ENCODE measurements at places on chromosomes 1 and 21. TPM values are rescaled to one million over a fixed set of nuclear protein-coding genes. Genes with fewer than 3 reads are reported as not detected.
A peak's percentile ranks its signal among the peaks of the same experiment; 100 is the strongest.

The ZMYND12 gene
- 2.2 TPM for polyA plus RNA-seq

The DNASE2B gene
- not detected for polyA plus RNA-seq

The SH3D21 gene
- polyA plus RNA-seq, result 18.4 TPM

The GBP3 gene
- polyA plus RNA-seq, result 9.3 TPM

The ACTN2 gene
- 59.6 TPM for polyA plus RNA-seq

The S100B gene
- polyA plus RNA-seq, result 3.8 TPM

The KCNJ9 gene
- polyA plus RNA-seq, result 0.06 TPM

The BCAN gene
- polyA plus RNA-seq, result 0.40 TPM

The RABGGTB gene
- 84.8 TPM for polyA plus RNA-seq

The THRAP3 gene
- 154 TPM for polyA plus RNA-seq

The LRIG2 gene
- 19.6 TPM for polyA plus RNA-seq

The MEX3A gene
- polyA plus RNA-seq, result 47.0 TPM

The CD84 gene
- polyA plus RNA-seq, result 2.3 TPM

DNA sequence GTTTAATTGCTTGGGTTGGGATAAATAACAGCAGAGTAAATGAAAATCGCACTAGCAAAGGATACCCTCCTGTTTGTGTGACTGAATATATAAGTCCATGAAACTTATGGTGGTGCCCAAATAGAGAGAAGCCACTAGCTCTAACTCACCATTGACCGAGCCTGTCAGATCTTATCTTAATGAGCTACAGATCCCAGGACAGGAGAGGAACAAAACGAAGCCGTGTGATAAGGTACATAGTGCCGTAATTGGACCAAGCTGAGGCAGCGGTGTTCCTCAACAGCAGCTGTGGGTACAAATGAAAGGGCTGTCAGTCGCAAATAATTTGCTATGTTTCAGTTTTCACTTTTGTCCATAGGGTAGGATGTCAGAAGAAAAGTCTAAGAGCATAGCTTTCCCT is 276.1 kb downstream of the PTBP2 start:
- no peak for DNase-seq

- no peak for DNase-seq
Measured at GRCh38 chr1:19009882-19010321, 53.4 kb upstream of the IFFO2 start.

DNA sequence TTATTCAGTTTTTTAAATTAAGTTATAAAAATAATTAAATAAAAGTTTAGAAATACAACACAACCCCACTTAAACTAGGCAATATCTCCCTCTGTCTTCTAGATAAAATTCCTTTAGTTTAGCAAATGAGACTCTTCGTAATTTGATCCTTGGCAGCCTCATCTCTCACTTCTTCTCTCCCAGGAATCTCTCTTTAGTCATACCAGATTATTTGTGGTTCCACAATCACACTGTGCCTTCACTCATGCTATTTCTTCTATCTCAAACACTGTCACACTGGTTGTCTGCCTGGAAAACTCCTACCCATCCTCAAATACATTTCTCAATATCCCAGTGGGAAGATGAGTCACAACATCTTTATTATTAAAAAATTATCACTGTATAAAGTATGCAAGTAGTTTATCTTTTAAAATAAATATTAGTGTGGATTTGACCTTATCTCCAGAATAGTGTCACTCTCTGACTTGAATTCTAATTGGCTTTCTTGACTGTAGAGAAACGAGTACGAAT is 195.5 kb downstream of the KCNH1 start:
- DNase-seq, result no peak

GRCh38 chr21:46423546-46424038 is 35.1 kb upstream of the DIP2A start:
- no peak for DNase-seq

GRCh38 chr21:27808923-27809322 is 842.0 kb upstream of the ADAMTS5 start:
- DNase-seq, result no peak

- DNase-seq, result no peak
Measured at GRCh38 chr1:100928128-100928527, 32.2 kb downstream of the SLC30A7 start.

- DNase-seq, result no peak
Measured at GRCh38 chr21:39150877-39151276, 32.4 kb downstream of the PSMG1 start.

GRCh38 chr1:40014253-40014706 is 26.2 kb upstream of the CAP1 start:
- no peak for DNase-seq

DNA sequence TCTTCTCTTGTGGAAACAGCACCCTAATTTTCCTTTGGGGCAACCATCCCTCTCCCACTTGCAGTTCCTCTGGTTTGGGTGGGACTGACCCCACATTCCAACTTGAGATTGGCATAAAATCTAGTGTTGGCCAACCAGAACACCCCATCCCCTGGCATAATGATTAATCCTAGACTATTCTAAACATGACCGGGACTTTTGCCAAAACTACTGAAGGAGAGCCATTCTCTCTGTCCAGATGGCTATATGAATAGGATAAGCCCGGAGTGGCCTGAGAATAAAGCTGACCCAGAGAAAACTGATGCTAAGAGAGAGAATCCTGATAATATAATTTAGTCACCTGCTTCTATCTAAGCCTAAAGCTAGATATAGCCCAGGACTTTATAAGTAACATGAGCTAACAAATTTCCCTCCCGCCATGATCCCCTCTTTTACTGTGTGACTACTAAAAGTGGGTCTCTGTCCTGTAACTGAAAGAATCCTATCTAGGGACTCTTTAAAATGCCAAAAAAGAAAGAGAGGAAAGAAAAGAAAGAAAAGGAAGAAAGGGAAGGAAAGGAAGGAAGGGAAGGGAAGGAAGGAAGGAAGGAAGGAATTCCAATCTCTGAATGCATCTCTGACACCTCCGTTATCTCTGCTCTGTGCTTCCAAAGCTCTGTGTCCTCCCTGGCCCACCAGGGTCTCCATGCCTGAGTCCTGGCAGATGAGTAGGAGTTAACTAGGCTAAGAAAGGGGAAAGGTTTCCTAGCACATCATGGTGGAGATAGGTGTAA is 28.0 kb upstream of the NRDC start:
- no peak for DNase-seq

- no peak for DNase-seq
Measured at GRCh38 chr1:103516693-103517092, 8.8 kb upstream of the RNPC3 start.

GRCh38 chr1:198606020-198606438 is 32.8 kb upstream of the PTPRC start:
- no peak for DNase-seq

GRCh38 chr1:172292840-172293239 is 127.6 kb upstream of the C1orf105 start:
- DNase-seq, result no peak

- no peak for DNase-seq
Measured at GRCh38 chr1:240254778-240255291, 163.2 kb downstream of the FMN2 start.

- no peak for DNase-seq
Measured at GRCh38 chr1:18852501-18852900, 7.0 kb downstream of the TAS1R2 start.

- no peak for DNase-seq
Measured at GRCh38 chr1:106875622-106876021, 180.9 kb upstream of the PRMT6 start.

DNA sequence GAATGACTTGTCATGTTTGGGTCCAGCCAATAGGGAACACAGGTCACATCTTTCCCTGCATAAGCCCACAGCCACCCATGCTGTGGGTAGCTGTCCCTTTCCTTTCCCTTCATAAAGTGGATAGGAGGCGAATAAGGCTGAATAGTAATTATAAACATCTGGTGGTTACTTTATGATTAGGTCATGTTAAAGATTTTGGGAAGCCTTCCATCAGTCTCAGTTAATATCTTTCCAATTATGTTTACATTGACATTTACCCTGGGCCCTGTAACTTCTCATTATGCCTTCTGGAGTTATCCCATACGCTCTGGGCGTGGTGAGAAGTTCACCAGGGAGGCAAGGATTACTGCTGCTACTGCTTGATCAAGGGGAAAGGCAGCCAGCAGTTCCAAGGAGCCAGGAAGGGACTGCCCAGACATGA is 197.2 kb downstream of the HLX start:
- peak; percentile 84 for DNase-seq

DNA sequence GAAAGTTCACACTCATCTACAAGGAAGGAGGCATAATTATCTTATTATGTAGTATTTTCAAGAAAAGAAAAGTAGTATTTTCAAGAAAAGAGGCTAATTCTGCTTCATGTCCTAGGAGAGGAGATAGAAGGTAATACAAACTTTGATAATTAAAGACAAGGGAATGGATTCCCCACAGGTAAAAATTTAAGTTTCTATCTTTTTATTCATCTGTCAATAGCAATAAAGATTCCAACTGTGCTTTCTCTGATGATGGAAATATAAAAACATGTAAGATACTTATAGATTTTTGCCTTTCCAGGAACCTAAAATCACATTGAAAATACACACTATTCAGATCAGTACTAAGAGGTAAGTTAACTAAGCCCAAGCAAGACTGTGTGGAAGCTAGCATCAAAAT is at the start of gene OR2M2:
Gene OR2M2, plus strand, starts transcription at position 301 of the 400 bp plus-strand sequence. CDS start 5,165 bp downstream, outside the sequence.
- DNase-seq, result no peak

DNA sequence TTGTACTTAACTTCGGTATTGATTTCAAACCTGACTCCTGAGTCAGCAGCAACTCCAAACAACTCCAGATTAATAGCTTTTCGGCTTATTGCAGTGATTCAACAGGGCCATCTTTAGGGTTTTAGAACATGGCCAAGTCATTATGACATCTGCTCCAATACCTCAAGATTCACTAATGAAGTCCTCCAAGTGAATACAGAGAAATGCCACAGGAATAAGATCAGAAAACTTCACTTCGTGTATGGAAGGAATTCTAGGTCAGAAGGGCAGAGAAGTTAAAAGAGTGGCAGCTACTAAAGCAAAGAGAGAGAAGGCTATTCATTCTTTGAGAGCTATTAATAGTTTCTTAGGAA is 7.6 kb upstream of the C1orf116 start:
- no peak for DNase-seq

- no peak for DNase-seq
Measured at GRCh38 chr1:109508001-109508872, 1.3 kb downstream of the AMIGO1 start.

DNA sequence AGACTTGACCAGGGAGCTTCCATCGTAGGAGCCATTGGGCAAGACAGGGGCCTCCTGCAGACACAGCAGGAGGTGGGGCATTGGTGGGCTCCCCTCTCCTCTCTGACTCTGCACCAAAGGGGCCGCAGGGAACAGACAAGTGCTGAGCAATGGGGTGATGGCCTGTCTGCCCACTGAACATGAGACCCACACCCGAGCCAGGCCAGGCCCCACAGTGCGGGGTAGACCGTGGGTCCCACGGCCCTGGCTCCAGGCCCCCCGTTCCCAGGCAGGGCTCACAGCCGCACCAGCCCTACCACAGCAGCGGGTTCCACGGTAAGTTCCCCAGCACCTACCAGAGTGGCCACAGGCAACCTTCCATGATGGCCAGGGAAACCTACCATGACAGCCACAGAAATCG is 45.9 kb downstream of the CHD5 start:
- DNase-seq, result no peak

DNA sequence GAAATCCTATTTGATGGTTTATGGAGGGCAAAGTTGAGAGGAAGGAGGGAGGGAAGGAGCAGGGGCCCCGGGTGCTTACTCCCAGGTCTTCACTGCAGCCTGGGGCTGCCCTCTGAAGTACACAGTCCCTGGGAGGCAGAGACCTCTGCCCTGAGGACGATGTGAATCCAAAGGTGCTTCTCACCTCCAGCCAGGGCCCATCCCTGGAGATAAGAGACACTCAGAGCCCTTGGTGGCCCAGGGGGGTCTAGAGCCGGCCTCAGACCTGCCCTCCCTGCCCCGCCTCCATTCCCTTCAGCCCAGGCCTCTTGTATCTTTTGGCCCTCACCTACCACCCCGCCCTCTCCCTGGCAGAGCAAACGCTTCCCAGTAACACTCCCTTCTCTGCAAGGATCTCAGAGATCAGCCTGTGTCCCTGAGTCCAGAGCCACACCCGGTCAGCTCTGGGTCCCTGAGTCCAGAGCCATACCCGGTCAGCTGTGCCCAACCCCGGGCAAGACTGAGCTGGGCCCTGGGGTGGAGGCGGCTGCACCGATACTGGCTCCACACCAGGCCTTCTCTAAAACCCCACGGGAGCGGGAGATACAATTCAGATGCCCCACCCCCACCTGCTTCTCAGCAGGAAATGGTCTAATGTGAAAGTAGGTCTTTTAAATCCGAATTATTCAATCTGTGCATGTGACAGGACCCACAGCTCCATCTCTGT is 3.6 kb upstream of the GNB1 start:
- DNase-seq, result no peak

GRCh38 chr1:29575277-29575676 is 339.0 kb downstream of the PTPRU start:
- DNase-seq, result no peak

DNA sequence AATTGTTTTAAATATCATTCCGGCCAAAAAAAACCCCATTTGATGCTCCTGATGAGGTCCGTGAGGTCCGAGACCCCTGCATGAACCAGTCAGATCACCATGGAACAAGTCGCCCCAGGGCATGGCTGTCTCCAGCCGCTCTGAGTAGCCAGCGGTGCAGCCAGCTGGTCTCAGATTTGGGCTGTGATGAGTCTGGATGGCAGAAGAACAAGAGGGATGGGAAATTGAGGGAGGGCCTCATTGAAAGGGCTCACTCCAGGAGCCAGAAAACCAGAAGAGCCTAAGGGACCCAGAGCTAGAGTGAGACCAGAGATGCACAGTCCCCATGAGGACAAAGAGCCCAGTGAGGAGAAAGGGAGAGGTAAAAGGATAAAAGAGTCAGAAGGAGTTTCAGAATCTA is 174.0 kb downstream of the TOMM20 start:
- DNase-seq, result no peak

GRCh38 chr1:87394513-87394912 is 65.8 kb downstream of the LMO4 start:
- DNase-seq, result no peak

DNA sequence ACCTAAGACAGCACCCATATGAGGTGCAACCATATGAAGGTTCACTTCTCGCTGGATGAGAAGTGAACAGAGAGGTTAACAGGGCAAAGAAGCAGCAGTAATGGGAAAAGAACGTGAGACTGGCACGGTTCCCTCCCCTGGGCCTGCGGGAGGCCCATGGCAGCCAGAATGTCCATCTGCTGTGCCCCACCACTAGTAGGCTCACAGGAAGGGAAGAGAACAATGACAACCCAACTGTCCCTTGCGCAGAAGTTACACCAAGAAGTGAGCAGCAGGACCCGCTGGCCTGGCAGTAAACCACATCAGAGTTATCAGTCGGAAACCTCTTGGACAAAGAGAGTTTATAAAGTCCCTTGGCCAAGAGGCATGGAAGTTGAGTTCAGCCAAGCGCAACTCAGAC is 11.3 kb downstream of the HIVEP3 start:
- DNase-seq, result no peak

DNA sequence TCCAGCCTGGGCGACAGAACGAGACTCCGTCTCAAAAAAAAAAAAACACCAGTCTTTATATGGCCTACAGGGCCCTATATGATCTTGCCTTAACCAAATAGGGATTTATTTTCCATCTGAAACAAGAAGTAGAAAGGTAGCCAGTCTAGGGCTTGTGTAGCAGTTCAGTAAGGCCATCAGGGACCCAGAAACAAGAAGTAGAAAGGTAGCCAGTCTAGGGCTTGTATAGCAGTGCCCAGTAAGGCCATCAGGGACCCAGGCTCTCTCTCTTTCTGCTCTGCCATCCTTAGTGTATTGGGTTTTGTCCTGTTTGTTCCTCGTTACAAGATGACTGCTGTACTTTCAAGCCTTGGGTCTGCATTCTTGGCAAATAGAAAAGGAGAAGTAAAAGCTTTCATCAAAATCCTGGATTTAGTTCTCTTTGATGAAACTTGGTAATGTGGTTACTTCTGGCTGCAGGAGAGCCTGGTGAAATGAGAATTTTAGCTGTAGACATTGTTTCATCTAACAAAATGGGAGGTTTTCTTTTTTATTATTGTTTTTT is 46.1 kb downstream of the PKN2 start:
- no peak for DNase-seq

All from right lung (tissue), 10 donors.